ENCODE measurements at places on chromosomes 4 and X.

- no peak for DNase-seq
Measured at GRCh38 chr4:109171070-109171469, 131.4 kb downstream of the COL25A1 start.

DNA sequence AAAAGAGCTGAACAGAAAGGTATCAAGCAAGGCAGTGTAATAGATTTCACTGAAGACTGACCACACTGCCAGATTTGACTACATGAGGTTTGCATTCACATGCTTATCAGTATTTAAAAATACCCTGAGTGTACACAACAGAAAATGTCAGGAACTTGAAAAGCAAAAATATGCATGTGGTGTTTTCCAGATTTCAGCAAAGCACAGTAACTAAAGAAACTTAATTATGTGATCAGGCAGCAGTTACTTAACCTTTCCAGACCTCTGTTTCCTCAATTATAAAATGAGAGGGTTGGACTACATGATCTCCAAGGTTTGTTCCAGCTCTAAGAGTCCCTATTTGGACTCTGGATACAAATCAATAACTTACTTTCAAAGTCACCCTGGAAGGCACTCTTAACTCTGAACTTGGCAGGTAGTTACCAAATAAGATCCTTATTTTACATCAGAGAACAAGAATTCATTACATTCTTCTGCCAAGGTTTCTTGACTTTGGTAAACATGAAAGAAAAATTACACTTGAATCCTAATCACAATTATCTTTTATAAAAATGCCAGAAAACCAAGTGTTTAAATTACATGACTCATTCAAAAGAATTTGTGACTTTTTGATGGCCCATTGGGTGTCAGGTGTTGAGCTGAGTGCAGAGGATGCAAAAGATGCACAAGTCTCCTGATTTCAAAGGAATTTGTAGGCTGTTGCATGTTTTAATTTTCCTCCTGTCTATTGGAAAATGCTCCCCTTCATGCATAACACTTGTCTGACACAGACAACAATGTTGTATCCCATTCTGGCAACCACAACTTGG lies 241.6 kb downstream of the MGST2 start:
- DNase-seq, result no peak

- no peak for DNase-seq
Measured at GRCh38 chr4:159515314-159516025, 412.6 kb downstream of the RAPGEF2 start.

DNA sequence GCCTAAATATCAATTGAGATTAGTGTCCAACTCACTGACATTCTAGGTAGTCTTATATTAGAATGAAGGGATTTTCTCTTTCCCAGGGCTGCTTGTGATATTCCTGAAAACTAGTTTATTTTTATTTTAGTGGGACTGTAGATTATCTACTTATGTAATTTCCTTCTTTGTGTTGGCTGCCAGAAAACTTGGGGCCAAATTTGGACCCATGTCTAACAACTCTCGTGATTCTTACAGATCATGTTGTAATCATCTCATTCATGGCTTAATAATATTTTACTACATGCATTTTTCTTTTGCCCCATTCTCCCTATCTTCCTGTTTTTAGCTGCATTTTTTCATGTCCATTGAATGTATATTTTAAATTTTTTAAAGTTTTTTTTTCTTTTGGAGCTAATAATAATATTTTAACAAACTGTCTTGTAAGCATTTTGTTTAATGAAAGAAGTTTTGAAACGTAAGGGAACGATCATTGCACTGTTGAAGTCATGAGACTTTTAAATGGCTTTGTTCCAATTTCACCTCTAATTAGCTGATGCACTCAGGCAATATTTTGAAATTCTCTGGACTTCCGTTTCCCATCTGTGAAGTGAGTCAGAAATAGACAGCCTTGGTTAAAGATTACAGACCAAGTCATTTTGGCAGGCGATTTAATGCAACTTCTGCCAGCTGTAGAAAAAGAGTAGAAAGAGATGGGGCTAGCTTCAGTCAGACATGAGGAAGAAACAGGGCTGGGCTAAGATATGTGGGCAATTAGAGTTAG lies 14.3 kb upstream of the TDO2 start:
- DNase-seq, result peak; percentile 96

GRCh38 chrX:69079268-69079667 lies 86.0 kb downstream of the PJA1 start:
- DNase-seq, result no peak

- DNase-seq, result no peak
Measured at GRCh38 chrX:24380262-24381187, 20.1 kb downstream of the SUPT20HL1 start.

GRCh38 chr4:156568041-156568440 lies 403.6 kb downstream of the PDGFC start:
- peak; percentile 75 for DNase-seq

GRCh38 chr4:10639664-10640063 lies 44.9 kb downstream of the CLNK start:
- peak; percentile 41 for DNase-seq

- no peak for DNase-seq
Measured at GRCh38 chrX:100274916-100275315, 135.2 kb downstream of the PCDH19 start.

- peak; percentile 13 for DNase-seq
Measured at GRCh38 chrX:55778322-55778721, 60.8 kb downstream of the RRAGB start.

DNA sequence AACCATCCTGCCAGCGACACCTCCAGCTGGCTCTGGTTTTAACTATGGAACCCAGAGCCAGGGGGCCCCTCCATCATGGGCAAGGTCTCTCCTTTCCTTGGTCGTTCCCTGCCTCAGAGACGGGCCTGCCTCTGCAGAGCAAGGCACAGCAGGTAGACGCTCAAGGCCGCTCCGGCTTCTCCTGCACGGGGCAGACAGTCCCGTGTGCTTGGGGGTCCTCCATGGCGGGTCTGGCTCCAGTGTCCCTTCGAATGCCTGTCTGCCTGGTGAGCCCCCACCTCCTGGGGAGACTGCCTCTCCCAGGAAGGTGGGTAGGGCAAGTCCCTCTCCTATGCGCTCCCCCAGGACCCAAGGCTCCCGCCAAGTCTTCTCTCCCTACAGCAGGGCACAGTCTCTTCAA lies 71.5 kb downstream of the ACOX3 start:
- DNase-seq, result no peak

DNA sequence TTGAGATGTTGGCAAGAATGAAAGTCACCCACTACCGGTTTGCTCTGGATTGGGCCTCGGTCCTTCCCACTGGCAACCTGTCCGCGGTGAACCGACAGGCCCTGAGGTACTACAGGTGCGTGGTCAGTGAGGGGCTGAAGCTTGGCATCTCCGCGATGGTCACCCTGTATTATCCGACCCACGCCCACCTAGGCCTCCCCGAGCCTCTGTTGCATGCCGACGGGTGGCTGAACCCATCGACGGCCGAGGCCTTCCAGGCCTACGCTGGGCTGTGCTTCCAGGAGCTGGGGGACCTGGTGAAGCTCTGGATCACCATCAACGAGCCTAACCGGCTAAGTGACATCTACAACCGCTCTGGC lies 12.3 kb downstream of the RPL9 start:
- DNase-seq, result no peak

DNA sequence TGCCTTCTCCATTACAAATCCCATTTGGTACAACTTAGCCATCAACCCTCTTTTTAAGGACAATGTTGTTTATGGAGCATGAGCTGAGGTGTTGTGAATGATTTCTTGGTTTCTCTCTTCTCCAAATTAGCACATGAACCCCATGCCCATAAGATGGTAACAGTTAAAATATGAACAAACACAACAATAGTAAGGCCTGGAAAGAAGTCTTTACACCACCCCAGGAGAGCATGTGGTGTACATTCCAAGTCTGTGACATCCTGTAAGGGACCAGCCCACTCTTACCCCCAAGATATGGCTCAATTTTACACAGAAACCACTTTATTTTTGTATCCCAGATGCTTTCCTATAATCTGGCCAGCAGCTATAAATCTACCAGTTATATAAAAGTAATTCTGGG lies 226.1 kb downstream of the COX18 start:
- DNase-seq, result peak; percentile 53

DNA sequence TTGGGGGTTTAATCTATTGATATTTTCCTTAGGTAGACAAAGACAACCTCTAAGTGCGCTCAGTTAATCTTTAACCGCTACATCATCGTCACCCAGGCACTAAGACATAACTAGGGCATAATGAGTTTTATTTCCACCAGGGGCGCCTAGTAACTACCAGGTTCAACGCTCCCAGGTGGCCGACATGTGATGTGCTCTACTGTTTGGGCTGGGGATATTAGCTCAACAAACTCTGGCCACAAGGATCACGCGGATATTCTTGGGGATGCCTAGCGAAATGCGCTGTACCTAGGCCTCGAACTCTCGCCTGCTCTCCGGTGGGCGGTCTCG lies 915 bp upstream of the RAB33B start:
- DNase-seq, result no peak

- peak; percentile 76 for DNase-seq
Measured at GRCh38 chr4:121462660-121463261, 81.9 kb upstream of the QRFPR start.

GRCh38 chr4:8939160-8939839 lies 67.7 kb upstream of the HMX1 start:
- no peak for DNase-seq

DNA sequence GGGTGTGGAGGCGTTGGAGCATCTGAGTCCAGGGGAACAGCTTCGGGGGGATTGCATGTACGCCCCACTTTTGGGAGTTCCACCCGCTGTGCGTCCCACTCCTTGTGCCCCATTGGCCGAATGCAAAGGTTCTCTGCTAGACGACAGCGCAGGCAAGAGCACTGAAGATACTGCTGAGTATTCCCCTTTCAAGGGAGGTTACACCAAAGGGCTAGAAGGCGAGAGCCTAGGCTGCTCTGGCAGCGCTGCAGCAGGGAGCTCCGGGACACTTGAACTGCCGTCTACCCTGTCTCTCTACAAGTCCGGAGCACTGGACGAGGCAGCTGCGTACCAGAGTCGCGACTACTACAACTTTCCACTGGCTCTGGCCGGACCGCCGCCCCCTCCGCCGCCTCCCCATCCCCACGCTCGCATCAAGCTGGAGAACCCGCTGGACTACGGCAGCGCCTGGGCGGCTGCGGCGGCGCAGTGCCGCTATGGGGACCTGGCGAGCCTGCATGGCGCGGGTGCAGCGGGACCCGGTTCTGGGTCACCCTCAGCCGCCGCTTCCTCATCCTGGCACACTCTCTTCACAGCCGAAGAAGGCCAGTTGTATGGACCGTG lies 2.2 kb downstream of the AR start:
- no peak for DNase-seq

DNA sequence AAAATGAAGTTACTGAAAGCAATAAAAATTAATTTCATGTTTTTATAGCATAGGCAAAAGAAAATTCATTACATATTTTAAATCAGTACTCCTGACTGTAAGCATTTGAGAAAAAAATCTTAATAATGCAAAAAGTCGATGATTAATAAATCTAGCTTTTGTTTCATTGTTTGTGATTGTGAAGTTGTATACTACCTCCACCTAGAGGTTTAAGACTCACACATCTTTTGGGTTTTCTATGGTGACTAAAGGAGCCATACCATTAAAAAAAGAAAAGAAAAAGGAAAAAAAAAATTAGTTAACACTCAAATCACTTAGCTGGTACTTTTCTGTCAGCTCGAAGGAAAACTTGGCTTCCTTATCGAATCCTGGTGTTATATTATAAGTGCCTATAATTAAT lies 2.0 kb downstream of the GABRA2 start:
- no peak for DNase-seq

GRCh38 chrX:50106051-50106675 lies 94.6 kb downstream of the AKAP4 start:
- no peak for DNase-seq

- peak; percentile 29 for DNase-seq
Measured at GRCh38 chrX:12890467-12890866, 16.0 kb upstream of the TLR8 start.

- DNase-seq, result peak; percentile 22
Measured at GRCh38 chrX:47380268-47380667, 9.9 kb downstream of the ZNF157 start.

DNA sequence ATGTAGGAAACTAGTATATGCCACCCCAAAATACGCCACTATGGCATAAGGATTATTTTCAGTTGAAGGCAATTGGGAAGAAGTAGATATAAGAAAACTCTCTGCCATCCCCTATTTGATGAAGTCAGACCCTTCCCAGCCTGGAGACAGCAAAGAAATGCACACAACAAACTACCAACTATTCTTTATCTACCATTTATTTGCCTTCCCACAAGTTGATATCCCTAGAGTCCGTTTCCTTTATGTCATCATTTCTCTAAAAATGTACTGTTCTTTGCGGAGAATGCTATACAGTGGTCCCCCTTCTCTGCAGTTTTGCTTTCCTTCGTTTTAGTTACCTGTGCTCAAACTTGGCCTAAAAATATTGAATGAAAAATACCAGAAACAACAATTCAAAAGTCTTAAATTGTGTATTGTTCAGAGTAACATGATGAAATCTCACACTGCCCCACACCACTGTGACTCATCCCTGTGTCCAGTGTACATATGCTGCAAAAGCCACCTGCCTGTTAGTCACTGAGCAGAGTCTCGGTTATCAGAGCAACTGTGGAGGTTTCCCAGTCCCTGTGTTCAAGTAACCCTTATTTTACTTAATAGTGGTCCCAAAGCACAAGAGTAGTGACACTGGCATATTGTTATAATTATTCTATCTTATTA lies 152.3 kb downstream of the WDFY3 start:
- DNase-seq, result peak; percentile 84

- DNase-seq, result no peak
Measured at GRCh38 chrX:42273387-42273786, 350.0 kb upstream of the CASK start.

Data from AG10803 (cell line).